ENCODE measurements at places on chromosomes 6 and 20.

- DNase-seq: no peak
Observed at GRCh38 chr6:144595266-144595665, 310.1 kb downstream of the UTRN start.

- DNase-seq: no peak
Observed at GRCh38 chr20:41228858-41229257, 88.7 kb downstream of the ZHX3 start.

- no peak for DNase-seq
Observed at GRCh38 chr6:45626087-45626891, 248.6 kb upstream of the SUPT3H start.

DNA sequence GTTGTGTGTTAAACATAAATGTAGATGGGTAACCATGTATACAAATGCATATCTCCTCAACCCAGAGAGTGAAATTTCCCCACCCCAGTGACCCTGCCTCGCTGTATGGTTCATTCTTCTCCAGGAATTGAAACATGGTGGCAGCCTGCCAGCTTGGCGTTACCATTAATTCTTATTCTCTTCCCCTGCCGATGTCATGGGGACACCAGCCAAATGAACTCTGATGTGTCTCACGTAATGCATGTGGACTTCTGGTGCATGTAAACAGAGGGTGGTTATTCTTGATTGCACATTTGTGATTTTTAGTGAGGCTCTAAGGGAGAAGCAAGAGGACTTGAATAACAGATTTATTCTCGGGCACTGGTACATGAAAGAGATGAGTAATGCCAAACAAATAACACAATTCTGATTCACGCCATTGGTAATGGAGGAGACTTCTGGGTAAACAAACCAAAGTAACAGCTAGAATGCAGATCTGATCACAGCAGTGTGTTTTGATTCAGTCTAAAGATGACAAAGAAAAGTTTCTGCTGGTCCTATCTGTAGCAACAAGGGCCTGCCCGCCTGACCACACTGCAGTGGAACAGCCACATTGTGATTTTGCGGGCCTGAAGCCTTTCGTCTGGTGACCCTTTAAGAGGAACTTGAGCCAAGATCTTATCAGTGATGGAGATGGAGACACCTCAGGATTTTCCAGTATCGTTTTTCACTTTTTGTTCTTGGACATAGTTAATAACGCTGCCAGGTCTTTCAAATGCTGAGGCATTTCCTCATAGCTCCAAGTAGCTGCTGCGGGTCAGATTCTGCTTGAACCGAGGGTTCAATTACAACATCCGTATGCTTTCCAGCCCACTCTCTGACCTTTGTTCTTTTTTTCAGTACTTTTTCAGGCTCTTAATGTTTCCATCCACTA is 171.8 kb upstream of the AKAP12 start:
- no peak for DNase-seq

DNA sequence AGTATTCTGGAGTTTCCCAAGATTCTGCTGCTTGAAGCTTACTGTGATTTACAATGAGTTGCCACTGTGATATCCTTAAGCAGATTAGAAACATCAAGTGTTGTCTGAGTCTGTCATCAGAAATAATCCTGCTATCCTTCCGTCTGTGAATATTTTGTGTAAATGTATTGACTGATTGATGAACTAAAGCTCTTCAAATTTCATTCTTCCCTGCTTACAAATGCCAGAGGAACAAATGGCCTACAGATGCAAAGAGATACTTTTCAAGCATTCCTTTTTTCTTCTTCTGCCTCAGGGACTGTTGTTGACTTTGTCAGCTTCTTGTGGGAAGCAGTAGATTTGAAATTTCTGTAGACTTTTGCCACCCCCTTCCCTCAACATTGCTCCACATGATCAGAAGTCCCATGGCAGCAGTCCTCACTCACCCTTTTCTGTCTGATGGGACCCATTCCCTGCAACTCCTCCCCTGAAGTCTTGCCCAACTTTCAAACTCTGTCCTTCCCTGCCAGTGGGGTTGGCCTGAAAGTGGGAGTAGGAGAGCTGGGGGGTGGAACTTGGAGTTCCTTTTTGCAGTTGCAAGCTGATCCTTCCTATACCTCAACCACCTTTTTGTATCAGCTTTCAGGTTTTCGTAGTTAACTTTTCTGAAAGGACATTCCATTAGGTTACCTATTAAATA is 38.5 kb upstream of the MLIP start:
- no peak for DNase-seq

DNA sequence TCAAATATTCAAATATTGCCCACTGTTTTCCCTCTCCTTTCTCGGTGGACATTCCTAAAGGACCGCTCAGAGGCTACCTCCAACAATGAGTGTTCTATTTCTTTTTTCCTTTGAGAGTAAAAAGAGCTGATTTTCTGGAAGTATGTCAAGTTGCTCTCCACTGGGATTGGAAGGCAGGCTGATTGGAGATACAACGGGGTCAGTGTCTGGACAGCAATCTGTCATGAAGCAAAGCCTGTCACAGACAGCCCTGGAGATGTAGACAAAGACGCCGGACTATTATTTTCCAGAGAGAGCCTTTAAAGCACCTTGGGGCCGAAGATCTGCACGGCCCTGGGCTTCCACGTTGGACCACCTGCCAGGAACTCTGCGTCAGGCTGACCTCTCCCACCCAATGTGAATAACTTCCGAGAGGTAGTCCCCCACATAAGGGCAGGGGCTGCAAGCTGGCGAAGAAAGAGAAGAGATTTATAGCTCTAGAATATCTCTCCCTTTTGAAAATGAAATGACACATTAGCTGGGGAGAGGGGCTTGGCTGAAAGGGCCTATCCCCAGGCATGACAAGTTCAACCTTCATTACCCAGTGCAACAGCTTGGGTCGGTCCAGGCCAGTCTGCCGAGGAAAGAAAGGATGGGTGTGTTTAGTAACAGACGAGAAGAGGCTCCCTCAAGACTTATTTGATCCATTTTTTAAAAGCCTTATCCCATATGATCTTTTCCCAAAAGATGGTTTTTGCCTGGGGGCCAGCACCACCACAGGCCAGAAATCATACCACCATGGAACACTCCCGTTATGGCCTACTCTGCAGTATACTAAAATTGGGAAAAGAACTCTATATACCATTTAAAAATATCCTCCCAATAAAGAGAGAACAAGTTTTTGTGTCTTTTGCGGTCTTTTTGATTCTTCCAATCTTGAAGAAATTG is 131.1 kb downstream of the OLIG3 start:
- no peak for DNase-seq

GRCh38 chr6:165580136-165580535 is 82.9 kb downstream of the PDE10A start:
- no peak for DNase-seq

DNA sequence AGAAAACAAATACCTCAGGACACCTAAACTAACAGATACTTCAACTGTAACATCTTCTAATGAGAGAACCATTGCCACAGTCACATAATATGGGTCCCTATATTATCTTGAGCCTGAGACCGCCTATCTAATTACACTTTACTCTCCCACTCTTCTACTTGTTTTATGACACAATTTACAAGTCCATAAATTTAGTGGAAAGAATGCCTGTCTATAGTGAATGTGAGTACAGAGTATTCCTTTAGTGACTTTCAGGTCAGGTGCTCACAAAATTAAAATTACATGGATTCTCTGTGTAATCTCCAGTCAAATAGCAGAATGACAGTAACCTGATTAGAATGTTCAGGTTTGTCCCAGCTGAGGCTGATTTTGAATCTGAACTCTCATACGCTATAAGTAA is 624.1 kb downstream of the PKHD1 start:
- DNase-seq: no peak

DNA sequence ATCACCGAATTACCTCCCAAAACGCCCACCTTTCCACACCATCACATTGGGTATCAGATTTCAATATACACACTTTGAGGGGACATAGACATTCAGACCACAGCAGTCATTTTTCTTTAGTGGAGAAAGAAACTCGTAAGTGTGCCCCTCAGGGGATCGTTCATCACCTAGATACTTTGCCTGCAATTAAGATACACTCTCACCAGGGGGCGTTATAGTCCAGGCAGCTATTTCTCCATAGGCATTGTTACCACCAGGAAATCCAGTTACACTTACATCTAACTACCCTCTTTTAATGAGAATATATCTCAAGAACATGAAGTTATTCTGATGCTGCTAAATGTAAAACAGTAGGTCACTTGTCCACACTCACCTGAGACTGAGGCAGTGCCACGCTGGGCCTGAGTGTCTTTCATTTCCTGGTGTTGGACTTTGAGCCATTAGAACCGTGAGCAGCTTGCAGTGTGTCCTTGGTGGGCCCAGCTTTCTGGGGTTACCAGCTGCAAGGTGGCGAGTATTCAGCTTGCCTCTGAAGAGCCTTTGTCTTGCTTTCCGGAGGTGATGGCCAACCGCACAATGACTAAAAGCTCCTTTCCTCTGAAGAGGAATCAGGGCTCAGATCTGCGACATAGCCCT is 35.1 kb upstream of the UNC93A start:
- no peak for DNase-seq

DNA sequence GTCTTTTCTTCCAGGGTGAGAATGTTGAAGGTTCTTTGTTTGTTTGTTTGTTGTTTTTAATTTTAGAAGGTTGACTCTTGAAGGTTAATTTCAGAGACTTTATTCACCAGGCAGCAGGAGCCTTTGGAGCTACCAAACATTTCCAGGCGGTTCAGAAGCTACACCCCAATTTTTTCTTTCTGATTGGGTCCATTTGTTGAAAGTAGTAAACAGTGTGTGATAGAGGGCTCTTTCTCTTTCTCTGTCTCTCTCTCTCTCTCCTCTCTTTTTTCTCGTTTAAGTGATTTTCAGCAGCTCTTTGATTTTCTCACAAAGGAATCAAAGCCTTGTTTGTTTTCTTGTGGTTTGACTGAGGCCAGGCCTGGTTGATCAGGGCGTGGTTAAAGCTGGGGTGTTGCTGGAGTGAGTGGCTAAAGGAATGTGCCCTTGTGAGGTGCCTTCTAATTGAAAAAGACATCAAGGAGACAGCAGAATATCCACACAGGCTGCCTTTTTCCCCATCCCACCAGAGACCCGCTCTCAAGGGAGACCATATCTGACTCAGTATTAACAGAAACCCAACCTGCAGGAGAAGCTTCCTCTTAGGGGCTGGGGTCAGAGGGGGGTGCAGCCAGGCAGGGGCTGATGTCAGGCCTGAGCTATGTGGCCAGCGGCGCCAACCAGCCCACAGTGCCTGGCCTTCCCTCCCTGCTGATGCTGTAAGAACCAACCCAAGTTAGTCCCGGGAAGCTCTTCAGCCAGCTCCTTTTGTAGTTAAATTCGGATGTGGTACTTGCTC is 40.4 kb upstream of the NAA20 start:
- no peak for DNase-seq

- DNase-seq: no peak
Observed at GRCh38 chr20:60863548-60863947, 388.5 kb upstream of the CDH4 start.

DNA sequence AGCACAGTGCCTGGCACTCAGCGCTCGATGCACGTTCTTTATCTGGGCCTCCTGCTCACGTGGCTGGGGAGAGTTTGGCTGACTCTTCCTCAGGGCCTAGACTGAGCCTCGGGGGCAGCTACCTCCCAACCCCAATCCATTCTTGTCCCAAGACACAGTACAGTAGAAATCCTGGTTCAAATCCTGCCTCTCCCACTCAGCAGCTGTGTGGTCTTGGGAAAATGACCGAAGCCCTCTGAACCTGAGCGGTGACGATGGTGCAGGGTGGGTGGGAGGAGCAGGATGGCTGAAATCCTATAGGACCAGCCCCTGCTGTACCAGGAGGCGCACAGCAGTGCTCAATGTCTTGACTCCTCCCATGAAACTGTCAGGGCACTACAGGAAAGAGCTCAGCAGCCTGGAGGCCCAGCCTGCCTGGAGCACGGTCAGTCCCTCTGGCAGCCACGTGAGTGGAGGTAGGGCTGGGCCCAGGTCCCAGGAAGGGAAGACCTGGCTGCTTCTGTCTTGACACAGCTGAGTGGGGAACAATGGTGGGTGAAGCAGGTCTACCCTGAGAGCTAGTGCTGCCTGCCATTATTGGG is 31.5 kb downstream of the PDRG1 start:
- no peak for DNase-seq

Measured in progenitor cell of endocrine pancreas (in vitro differentiated cells).